Right renal pelvis (tissue), 4 donors: ENCODE measurements at places on chromosomes 7 and 10. TPM values are rescaled to one million over a fixed set of nuclear protein-coding genes. Genes with fewer than 3 reads are reported as not detected.

Gene WNT2
- polyA plus RNA-seq, result 0.84 TPM

Gene PDLIM1
- 82.8 TPM for polyA plus RNA-seq

Gene PDCD11
- 34.6 TPM for polyA plus RNA-seq

Gene PDK4
- polyA plus RNA-seq, result 19.3 TPM

Gene SAMD9L
- polyA plus RNA-seq, result 5.3 TPM

Gene MBL2
- not detected for polyA plus RNA-seq

Gene GHRHR
- not detected for polyA plus RNA-seq

Gene RNF32
- 3.7 TPM for polyA plus RNA-seq

Gene SLC18A3
- not detected for polyA plus RNA-seq

Gene TMEM140
- 28.2 TPM for polyA plus RNA-seq

Gene DOCK4
- 22.3 TPM for polyA plus RNA-seq

DNA sequence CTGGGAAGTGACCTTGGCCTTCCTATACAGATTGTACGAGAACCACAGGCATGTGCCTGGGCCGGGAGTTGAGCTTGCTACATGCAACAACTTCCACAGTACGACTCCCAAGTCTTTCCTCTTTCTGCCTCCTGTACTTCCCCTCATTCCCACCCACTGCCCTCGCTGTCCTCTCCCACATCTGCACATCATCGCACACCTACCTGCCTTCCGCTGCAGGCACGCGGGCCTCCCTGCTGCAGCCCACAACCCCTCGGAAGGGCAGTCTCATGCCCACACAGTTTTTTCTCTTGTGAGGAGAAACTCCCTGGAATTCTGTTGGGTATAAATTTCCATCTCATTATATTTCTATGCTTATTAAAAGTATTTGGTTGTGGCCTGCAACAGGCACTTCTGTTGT lies 117.2 kb downstream of the ACTR3B start:
- no peak for DNase-seq

- DNase-seq, result no peak
These were observed 343.2 kb upstream of the TMEM229A start for GRCh38 chr7:124376111-124376510.

DNA sequence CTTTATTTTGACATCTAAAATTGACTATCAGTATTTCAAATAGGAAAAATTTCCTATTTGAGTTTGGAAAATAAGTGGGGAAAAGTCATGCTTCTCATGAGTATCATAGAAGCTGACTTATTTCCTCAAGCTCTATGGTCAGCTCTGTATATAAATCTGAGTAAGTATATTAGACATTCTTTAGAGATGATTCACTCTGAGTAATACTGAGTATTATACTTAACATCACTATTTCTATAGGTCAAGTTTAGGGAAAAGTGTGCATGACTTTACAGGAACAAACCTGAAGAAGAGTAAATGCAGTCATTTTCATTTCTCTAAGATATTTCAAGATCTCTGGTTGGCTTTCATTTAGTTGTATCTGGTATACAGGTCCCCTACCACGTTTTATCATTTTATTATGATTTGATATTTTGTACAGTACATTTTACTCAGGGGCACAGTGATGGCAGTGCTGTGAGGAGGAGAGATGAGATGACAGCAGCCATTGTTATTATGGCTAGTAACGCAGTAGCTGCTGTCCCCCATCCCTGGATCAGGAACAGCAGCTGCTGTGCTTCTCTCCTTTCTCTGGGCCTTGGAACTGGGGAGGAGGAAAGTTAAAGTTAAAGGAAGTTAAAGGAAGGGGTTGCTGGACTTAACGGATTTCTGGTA lies 15.2 kb downstream of the SND1 start:
- DNase-seq, result no peak

DNA sequence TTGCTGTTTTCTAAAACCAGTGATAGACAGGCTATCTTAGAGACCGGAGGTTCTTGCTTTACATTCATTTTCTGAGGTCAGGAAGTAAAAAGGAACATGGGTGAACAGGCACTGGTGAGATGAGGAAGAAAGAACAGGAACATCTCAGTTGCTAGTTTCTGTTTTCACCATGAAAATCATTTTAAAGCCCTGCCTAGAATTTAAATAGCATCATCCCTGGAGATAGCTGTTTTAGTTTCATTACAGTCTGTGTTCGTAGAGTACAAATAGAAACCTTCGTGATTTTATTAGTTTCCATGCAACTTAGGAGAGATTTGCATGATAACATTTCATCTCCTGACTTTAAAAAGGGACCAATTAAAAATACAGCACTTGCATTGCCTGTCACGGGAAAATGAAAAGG lies 14.7 kb downstream of the KCNMA1 start:
- no peak for DNase-seq

DNA sequence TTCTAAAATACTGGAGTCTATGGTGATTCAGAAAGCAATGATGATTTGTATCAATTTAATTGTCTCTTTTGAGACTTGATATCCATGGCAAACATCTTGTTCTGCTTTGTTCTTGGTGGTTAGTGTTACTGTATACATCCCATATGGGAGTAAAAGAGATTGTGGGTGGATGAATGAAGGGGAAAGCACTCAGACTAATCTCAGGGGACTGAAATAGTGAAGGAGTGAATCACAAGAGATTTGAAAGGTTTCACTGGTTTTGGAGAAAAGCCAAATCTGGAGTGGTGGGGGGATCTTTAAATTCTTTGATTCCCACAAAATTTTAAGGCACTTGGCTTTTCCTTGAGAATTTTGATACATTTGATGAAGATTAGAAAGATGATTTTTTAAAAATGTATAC lies 369.4 kb downstream of the INHBA start:
- DNase-seq, result no peak

GRCh38 chr7:31853380-31853779 lies 166.4 kb downstream of the PPP1R17 start:
- no peak for DNase-seq

DNA sequence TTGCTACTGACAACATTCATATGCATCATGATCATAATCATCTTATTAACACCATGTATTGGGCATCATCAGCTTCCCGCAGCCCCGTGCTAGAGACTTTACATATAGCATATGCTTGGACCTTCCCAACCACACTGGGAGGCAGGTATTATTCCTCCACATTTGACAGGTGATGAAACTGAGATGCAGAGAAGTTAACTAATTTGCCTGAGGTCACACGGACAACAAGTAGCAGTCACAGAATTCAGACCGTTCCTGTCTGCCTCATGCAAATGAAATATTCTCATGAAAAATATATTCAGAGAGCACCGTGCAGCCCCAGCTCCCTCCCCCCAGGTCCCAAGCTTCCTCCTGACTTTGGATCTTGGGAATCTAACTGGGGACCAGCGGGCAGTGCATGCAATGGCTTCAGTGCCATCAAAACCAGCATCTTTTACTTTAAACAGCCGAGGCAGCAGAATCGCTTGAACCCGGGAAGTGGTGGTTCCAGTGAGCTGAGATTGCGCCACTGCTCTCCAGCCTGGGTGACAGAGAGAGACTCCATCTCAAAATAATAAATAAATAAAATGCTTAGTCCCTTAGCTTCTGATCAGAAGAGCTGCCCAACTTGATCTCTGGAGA lies 112.2 kb upstream of the GPR26 start:
- no peak for DNase-seq

DNA sequence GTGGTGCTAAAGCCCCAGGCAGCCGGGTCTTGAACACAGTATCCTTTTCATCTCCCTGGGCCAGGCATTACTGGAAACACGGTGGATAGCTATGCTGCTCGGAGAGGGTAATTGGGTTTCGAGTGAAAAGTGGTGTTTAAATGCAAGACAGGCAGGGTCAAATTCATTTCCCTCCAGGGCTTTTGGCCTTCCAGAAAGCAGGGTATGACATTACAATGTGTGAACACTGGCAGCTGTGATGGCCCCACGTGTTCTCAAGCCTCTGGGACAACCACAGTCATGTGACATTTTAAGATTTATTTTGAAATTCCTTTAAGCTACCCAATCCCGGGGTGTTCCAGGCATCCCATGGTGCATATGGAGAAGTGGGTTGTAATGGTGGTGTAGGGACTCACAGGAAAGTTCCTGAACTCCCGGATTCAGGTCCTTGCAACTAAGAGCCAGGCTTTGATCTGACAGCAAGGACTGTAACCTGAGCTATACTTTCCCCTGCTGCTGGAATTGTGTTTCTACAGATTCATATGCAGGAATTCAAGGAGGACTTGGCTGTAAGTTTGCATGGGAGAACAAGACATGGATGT lies 46.8 kb downstream of the INSYN2A start:
- no peak for DNase-seq

DNA sequence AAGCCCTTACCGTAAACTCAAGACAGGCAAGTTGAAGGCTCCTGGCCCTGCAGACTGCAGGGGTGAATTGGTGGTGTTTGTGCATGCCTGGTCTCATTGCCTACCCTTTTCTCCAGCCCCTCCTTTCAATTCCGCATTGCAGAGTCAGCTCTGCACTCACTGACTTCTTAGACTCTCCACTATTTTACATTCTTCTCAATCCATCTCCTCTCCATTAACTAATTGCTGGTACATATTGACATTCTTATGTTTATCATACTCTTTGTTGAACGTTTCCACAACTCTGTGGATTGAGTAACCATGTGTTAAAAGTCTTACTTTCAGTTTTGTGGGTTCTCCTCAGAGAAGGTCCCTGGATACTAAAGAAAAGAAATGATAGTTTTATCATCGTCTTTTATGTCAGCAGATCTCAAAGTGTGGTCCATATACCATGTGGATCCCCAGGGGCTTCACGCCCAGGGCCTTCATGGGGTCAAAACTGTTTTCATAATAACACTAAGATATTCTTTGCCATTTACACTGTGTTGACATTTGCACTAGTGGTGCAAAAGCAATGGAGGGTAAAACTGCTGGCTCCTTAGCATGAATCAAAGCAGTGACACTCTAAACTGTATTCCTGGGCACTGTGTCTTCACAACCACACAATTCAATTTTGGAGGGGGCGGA lies 135.4 kb upstream of the FZD1 start:
- DNase-seq, result no peak

- DNase-seq, result peak; percentile 5
These were observed 75.3 kb upstream of the AASS start for GRCh38 chr7:122219253-122219865.

DNA sequence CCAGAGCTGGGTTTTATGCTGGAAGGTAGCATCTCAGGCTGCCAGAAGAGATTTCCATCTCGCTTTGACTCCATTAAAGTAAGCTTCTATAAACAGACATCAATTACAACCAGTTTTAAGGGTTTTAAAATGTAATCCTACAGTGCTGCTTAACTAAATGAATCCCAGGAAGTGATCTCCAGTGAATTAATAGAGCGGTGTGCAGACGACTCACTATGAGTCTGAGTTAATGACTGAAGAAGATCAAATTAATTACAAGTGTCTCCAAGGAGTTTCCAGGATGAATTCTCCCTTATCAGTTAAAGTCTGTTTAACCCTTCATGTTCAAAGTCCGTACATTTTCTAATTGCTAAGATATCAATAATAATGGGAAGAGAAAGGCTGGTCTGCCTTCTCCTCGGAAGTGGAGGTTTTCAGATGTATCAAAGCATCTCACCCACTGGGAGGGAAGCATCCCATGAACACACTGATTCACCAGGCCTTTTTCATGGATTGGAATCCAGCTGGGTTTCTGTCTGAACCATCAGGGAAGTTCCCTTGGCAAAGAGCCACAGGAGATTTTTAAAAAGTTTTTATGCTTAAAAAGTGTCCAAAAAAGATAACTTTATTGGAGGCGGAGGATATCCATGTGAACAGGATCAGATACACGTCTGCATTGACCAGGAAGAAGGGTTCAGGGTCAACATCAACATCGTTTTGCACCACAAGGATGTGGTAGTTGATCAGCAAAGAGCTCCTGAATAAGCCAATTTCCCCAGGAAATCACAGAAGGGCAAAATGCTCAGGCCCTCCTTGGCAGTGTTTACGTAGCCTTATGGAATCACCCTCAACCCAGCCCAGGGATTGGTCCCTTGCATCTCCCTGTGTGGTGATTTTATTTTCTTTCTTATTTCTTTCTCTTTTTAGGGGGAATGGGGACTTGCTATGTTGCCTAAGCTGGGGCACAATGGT lies 288.2 kb downstream of the POU6F2 start:
- no peak for DNase-seq

GRCh38 chr7:14351167-14351566 lies 361.7 kb upstream of the ETV1 start:
- no peak for DNase-seq

DNA sequence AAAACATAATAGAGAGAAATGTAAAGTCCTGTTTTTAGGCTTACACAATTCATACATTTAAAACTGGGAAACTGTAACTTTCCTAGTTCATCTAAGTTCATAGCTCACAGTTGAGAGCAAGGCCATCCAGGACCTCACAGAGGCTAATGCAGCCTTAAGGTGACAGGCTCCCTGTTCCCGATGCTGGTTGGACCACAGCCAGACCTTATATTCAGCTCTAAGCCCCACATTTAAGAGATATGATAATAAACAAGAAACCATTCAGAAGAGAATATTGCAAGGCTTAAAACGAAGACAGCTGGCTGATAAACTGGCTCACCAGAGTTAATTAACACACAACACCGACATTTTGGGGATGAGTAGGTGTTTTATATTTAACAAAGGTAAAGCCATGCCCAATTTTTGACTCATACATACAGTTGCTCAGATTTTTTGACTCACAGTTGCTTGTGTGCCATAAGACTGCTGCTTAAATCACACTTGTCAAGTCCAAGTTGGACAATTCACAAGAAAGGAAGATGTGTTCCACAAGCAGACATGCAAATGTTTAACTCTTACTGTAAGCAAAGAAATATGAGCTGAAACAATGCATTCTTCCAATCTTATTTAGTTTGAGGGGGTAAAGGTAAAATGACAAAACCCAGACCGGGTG lies 41.1 kb upstream of the TMEM213 start:
- no peak for DNase-seq

DNA sequence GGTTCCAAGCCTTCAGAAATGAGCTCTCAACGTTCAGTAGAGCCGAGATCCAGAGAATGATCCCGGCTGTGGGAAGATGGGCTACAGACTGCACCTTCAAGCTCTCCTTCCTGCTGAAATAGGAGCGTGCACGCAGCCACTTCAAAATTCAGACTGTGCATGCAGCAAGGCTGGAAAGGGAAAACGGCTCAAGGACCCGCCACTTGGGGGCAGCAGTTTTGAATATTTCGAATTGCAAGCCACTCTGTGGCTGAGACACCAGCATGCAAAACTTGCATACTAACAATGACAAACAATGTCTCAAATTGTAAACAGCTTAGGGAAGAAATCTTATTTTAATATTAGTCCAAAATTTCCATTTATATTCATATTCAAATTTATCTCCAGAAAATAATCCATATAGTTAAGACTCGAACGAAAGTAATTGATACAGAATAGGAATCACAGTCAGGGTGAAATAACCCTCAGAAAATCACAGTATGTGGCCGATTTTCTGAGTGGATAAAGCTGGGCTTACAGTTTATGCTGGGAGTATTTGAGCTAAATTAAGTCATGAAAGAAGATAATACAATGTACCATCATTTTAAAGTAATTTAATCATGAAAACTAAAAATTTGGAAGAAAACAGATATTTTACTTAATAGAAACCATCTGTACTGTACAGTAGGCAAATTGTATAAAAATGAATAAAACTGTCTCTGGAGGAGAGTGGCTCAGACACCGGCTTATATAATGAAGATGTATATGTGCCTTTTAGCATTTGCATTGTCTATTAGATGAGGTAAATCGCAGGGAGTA lies 137.9 kb upstream of the MKI67 start:
- peak; percentile 57 for DNase-seq
